NCI-H1092 treated with DMSO at 0.1 percent for 48 hours (cell line): ENCODE measurements at places on chromosomes 1 and 21.

DNA sequence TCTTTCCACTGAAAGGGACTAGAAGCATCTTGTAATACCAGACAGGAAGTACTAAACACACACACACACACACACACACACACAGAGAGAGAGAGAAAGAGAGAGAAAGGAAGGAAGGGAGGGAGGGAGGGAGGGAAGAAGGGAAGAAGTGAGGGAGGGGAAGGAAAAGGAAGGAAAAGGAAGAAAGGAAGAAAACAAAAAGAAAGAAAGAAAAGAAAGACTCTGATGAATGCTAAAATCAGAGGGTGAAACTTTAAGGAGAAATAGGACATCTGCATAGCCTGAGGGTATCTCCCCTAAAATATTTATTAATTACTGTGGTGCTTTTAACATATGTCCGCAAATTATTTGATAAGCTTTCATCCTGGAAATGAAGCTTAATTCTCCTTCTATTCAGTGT is 10.6 kb downstream of the TRIT1 start:
- no peak for DNase-seq

- no peak for DNase-seq
These were observed 102.8 kb upstream of the COL24A1 start for GRCh38 chr1:86259390-86259789.

GRCh38 chr1:85142753-85143152 is 58.1 kb downstream of the SYDE2 start:
- no peak for DNase-seq

GRCh38 chr21:43338951-43339350 is 88.0 kb downstream of the SIK1 start:
- no peak for DNase-seq

GRCh38 chr1:83818916-83819315 is 180.0 kb downstream of the TTLL7 start:
- no peak for DNase-seq

DNA sequence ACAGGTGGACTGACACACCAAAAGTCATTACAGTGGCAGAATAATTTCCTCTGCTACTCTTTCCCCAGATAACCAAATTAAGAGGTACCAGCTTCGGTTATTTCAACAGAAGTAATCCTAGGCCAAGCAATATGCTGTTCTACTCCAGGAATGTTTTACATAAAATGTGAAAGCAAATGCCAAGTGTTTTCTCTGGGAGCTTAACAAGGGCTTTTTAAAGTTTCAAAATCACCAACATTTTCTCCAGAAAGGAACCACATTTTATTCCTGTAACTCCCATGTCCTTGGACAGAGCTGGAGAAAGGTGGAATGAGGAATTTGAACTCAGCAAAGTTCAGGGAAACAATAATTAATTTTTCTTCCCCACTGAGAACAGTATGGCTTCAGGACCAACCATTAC is 27.2 kb downstream of the CNN3 start:
- no peak for DNase-seq
